Stimulated activated CD8-positive, alpha-beta memory T cell treated with anti-CD3 and anti-CD28 coated beads, Interleukin-15, amount 100 ng/mL, for 4 hours (primary cell): ENCODE measurements at places on chromosomes 2 and 18.

GRCh38 chr2:144324446-144325045 lies 195.4 kb downstream of the ZEB2 start:
- no peak for DNase-seq

DNA sequence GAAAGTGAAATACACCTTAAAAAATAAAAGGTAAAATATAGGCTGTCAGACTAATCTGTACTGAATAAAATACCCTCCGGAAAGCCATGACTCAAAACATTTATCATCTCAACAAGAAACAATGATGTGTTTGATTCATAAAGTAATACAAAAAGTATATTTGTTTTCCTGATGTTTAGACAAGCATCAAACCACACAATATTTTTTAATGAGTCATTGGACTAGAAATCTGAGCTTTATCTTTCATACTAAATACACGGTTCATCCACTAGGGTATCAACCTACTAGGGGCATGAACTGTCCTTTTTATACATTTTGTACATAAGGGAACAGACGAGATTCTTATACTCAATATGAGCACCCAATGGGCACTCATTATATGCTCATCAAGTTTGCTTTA lies 31.3 kb downstream of the CD226 start:
- no peak for DNase-seq

DNA sequence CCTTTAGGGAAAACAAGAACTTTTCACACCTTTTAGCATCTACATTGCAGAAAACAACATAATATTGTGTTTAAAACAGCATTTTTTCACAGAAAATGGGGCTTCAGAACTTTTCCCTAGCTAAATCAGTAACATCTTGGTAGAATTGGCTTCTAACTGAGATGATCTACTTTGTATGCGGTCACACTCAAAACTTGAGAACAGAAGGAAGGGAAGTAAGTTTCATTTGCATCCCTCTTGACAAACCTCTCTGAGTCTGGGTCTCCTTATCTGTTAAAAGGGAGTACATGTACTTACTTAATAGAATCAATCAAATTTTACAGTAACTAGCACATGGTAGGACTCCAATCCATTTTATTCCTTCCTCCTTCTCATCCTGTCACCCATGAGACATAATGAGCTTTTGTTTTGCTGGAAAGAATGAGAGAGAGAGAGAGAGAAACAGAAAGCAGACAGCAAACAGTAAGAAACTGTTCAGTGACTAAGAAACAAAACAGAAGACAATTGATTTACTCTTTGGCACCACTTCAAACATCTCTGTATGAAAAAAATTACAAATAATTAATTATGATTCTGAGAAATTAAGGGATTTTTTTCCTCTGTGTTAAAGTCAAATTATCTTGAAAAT lies 387.3 kb downstream of the SATB2 start:
- no peak for DNase-seq

- no peak for DNase-seq
These were observed 86.0 kb downstream of the OSBPL6 start for GRCh38 chr2:178280244-178280852.

GRCh38 chr2:214800180-214800579 lies 9.3 kb downstream of the BARD1 start:
- DNase-seq: no peak

GRCh38 chr2:225493420-225494099 lies 94.0 kb downstream of the NYAP2 start:
- no peak for DNase-seq

DNA sequence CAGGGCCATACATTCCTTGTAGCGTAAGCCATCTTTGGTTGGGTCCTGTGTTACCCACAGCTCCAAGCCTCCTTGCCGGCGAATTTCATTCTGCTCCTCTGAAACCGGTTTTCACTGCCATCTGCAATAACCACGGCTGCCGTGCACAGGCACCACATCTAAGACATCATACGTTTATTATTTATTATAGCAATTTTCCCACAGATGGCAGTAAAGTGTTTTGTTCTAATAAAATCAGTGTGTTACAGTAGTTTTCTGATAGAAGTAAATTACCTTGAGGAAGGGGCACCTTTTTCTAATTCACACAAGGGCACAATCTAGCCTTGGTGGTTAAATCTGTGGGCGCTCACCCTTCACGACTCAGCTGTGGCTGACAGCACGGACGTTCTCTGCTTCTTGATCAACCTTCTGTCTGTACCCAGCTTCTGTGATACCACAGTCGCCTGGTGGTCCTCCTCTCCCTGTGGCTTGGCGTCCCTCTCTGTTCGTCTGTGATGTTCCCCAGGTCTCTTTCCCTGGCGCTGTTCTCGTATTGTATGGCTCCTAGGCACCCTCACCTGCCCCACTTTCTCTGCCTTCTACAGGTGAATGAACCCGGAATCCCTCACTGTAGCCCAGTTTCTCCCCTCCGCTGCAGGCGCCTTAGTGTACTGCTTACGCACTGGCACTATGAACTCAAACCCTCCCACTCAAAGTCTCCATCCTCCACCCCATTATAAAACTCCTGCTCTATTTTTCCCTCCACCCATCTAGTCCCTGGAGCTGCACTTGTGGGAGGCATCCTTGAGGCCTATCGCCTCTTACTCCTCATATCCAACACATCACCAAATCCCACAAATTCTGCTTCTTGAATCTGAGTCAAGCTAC lies 236.8 kb downstream of the DYSF start:
- DNase-seq: no peak

DNA sequence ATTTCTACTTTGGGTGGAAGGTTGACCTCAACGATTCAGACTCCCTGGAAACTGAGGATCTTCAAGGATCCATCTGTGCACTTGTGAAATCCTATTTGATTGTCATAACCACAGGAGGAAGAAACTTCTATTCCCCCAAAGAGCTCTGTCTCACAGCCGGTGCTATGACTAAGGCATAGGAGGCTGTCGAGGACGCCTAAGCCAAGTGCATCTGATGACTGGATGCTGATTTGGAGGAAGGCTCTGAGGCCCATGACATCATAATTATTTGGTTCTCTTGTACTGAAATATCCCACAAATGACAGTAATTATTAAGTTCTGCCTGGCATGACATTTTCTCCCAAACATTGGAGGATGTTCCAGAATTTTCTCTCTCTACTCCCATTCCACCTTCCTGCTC lies 13.8 kb upstream of the KCNF1 start:
- DNase-seq: no peak

- DNase-seq: no peak
These were observed 116.6 kb upstream of the RBBP8 start for GRCh38 chr18:22816266-22817176.

DNA sequence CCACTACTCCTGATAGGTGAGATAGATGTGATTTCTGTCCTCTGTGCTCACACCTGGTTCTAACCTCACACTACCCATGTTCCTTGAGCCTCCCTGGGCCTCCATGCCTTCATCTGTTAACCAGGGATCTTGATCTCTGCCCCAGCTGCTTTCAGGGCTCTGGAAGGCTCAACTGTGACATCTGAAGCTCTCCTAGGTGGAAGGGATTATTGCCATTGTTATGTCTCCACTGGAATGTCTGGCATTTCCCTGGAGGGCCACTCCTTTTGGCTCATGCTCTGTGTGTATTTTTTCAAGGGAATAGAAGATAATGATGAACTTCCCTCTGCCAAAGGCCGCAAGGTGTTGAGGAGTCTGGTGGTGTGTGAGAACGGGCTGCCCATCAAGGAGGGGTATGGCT lies 41.2 kb downstream of the PCARE start:
- no peak for DNase-seq

GRCh38 chr2:201961401-201961800 lies 72.3 kb upstream of the FZD7 start:
- no peak for DNase-seq

DNA sequence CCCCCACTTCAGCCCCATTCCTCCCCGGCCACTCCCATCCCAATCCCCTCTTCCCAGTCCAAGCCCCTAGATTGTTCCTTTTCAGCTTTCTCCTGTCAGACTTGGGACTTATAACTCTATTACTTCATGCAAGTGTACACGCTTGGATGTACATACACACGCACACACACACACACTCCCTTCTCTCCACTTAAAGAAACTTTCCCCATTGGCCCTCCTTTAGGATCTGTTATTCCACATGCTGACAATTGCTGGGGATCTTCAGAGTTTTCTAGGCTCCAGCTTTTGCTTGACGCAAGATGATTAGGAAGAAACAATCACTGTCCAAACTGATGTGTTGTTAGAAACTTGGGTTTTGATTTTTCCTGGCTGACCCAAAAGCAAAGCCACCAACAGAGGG lies 75.4 kb downstream of the CDK15 start:
- DNase-seq: no peak

DNA sequence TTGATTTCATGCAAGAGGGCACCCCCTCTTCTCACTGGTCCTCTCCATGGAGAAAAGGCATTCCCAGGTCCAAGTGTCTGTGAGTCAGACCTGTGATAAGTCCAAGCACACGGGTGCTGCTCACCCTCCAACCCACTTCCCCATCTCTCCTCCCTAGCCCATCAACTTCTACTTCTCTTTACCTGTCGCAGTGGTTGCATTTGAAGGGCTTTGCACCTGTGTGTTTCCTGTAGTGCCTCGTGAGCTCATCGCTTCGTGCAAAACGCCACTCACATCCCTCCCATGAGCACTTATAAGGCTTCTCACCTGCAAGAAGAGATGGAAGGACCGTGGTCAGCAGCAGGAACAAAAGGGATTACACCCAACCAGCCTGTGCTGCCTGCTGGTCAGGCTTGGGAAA lies 77.5 kb downstream of the KLF7 start:
- no peak for DNase-seq

DNA sequence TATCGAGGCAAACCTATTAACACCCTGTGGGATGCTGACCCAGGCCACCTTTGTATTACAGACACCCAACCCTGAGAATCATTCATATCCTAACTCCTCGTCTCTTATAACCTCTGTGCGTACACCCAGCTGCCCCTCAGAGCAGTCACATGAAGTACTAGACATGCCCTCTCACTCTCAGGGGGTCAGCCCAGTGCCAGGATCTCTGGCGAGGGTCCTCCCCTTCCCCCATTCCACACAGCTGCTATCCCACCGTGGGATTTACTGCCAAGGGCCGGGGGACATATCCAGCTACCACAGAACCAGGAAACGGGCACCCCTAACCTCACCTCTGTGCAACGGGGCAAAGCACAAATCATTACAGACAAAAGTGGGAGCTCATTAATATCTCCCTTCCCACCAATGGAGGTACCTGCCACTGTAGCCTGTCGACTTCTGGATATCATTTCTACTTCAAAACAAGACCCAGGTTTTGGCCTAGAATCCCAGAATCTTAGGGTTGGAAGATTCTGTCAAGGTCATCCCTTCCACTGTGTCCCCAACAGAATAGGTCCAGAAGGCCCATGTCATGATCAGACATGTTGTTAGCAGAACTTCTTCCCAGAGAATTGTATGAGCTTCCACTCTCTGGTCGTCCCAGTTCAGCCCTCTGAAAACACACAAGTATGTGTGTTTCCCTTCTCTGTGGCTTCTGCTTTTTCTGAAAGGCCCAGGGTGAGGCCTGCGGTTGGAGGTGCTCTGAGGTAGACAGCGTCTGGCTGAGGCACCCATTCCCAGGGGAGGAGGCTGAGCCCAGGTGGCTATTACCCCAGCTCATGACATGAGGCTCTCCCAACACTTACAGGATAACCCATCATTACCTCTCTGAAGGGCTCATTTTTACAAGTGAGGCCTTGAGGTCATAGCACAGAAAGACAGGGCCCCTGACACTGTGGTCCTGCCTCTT lies 1.7 kb downstream of the TMBIM1 start:
- DNase-seq: no peak

GRCh38 chr2:215904101-215904500 lies 109.2 kb downstream of the MREG start:
- DNase-seq: no peak

DNA sequence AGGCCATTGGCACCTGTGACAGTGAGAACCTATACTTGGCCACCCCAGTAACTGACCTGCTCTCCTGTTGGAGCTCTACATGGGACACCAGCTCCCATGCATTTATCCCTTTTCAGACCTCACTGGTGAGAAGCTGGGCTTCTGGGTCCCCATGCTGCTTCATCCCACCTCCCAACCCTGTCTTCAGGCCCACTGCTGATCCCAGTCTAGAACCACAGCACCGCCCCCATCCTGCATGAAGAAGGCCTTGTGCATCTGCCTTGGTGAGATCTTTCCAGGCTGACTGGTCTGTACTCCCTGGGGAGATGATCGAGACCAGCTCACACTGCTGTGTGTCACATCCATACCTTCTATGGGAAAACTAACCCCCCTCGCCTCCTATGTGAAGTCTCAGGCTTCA lies 22.7 kb downstream of the TTC32 start:
- DNase-seq: no peak

DNA sequence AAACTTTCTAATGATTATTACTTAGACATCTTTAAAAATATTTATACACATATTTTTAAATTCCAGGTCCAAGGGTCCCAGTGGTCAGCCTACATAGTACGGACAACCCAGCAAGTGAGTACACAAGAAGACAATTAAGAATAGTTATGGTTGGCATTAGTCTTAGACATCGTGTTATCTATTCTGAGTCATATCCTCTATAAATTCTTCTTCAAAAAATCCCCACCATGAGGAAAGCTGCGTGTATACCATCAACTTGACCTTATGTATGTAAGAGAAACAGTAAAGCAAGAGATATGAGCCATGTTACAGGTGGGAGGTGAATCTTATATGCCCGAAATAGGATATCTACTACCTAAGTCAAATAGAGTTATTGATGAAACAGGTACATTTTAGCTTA lies 1339.8 kb downstream of the DPP10 start:
- no peak for DNase-seq

DNA sequence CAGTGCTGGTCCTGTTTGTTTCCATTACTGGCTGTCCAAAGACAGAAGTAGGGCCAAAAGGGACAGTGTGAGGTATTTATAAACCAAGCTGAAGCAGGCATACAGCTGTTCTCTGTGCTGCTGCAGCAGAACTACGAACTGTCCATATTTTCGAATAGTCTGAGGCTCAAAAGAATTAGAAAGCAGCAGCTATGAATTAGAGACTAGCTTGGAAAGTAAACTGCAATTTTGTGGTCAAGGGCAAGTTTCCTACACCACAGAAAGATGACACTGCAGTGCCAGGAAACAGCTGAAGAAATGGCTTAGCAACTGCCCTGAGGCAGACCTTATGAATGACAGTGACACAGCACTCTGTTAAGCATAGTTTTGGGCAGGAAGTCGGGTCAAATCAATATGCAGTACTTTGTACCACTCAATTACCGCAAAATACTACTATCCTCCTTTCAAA lies 125.3 kb downstream of the TMEM131 start:
- DNase-seq: no peak

DNA sequence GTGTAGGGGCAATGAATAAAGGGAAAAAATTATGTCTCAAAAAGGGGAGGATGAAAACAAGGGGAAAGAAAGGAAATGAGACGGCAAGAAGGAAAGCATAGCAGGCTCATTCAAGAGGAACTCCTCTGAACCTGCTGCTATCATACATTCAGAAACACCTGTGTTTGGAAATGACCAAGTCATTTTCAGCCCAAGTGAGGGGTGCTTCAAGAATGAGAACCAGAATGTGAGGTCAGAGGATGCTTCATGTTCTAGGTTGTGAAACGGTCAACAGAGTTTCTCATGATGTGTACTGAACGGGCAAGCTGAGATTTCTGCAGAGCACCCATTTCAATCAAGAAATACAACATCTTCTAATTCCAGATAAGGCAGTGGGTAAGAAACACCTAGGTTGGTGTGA lies 1367.2 kb upstream of the CELF4 start:
- no peak for DNase-seq

GRCh38 chr18:76410033-76410432 lies 85.0 kb downstream of the ZNF516 start:
- no peak for DNase-seq

- DNase-seq: no peak
These were observed 51.8 kb downstream of the PKDCC start for GRCh38 chr2:42099438-42100173.
